ENCODE measurements at places on chromosomes 13 and 19.

GRCh38 chr13:99575376-99576120 lies 74.3 kb downstream of the TM9SF2 start:
- DNase-seq, result no peak

GRCh38 chr13:31538067-31539042 lies 201.0 kb upstream of the RXFP2 start:
- no peak for DNase-seq

DNA sequence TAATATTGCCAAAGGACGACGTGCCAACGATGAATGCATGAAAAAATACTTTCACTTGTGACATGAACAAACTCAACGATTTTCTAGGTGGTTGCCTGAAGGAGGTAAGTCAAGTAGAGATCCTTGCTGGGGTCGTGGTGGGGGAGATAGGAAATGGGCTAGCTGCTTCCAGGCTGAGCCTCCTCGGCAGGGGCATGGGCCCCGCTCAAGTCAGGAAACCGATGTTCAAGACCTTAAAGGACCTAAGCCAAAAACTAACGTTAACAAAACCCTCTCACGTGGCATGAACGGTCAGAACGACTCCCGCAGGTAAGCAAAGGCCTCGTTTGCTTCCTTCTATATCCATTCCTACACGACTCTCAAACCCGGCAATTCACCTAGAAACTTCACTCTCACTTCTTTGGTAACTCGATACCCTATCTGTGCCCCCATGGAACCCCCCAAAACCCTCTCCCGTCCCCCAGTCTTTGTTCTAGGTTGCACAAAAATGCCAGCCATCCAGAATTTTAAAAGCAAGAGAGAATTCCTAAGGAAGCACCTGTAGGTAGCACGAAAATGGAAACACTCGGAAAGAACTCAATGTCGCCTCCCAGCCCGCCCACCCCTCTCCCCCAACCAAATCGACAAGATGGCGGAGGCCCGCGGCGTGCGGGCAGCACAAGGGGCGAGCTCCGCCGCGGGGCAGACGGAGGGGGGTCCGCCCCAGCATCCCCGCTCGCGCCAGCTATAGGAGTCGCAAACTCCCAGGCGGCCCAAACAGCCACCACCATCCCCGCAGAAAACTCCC lies 13.6 kb downstream of the ACP4 start:
- DNase-seq, result no peak

DNA sequence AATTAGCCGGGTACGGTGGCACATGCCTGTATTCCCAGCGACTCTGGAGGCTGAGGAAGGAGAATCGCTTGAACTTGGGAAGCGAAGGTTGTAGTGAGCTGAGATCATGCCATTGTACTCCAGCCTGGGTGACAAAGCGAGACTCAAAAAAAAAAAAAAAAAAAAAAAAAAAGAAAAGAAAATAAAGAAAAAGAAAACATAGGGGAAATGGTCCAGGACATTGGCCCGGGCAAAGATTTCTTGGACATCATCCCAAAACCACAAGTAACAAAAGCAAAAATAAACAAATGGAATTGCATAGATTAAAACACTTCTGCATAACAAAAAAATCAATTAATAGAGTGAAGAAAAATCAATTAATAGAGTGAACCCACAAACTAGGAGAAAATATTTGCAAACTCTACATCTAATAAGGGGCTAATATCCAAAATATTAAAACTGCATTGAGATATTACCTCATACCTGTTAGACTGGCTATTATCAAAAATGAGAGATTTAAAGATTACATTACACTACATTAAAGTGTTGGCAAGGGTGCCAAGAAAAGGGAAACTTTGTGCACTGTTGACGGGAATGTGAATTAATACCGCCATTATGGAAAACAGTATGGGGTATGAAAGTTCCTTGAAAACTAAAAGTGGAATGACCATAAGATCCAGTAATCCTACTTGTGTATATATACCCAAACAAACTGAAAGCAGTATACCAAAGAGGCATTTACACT lies 18.5 kb upstream of the ABCC4 start:
- no peak for DNase-seq

GRCh38 chr19:24073807-24074206 lies 13.2 kb upstream of the ZNF254 start:
- DNase-seq, result no peak
